Suppressor macrophage treated with lipopolysaccharide for 4 hours (primary cell): ENCODE measurements at places on chromosomes 5 and 9.
A peak's percentile ranks its signal among the peaks of the same experiment; 100 is the strongest.

DNA sequence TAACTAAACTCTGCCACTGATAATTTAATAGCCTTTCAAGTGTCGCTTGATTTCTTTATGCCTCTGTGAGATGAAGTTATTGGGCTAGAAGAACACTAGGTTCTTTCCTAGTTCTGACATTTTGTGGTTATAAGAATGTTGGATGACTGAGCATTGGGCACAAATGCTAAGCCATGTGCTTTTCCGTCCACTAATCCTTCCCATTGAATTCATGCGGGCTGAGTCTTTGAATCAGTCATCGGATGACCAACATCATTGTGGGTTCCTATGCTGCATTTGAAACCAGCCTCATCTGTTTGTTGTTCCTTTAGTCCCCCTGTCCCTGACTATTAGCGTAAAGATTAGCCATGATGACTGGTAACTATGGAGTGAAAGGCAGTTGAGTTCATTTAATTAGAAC is 58.5 kb downstream of the ALDH1A1 start:
- DNase-seq: no peak

GRCh38 chr5:6603643-6604042 is 29.2 kb downstream of the NSUN2 start:
- DNase-seq: no peak

DNA sequence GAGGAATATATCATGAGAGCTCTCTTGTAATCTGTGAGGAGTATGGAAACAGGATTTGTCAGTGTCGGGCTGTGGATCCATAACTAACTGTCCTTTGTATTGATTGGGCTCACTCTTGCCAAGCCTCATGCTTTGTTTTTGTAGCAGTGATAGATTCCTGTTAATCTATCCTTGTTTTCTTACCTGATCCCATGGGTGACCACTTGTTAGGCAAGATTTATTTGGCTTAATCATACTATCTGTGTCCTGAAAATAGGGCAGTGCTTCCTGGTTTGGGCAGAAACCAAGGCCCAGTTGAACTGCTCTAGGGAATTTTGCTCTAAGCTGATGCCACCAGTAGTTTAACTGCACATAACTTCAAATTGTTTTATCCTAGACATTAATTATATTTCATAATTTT is 6.1 kb downstream of the NDFIP1 start:
- DNase-seq: no peak

DNA sequence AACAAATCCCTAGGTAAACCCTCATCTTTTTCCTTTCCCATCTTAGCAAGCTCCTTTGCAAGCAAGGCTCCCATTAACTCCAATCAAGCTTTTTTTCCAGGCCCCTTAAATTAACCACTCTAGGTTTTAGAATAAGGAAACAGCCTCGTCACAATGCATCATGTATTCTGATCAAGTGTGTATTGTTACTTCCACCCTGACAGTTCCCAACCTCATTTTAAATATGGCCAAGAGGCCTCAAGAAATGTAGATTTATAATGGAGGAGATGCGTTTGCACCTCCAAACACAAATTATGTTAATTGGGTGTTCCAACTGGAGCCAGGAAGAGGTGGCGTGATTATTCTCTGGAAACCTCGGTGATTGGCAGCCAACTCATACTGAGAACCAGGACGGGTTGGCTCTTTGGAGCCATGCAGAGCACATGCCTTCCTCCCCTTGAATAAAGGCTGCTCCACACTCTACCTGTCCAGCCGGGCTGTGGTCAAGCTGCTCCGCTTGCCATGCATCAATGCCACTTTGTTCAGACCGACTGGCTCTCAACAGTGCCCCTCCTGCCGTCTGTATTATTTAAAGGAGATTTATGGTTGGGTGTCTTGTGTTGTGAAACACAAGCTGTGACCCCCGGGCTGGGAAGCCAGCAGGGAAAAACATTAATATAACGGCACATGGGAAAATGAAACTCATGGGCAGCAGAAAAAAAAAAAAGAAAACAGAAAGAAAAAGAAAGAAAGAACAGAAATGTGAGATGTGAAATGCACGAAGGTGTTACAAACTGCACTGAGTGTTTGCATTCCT is 191.1 kb downstream of the EBF1 start:
- no peak for DNase-seq

DNA sequence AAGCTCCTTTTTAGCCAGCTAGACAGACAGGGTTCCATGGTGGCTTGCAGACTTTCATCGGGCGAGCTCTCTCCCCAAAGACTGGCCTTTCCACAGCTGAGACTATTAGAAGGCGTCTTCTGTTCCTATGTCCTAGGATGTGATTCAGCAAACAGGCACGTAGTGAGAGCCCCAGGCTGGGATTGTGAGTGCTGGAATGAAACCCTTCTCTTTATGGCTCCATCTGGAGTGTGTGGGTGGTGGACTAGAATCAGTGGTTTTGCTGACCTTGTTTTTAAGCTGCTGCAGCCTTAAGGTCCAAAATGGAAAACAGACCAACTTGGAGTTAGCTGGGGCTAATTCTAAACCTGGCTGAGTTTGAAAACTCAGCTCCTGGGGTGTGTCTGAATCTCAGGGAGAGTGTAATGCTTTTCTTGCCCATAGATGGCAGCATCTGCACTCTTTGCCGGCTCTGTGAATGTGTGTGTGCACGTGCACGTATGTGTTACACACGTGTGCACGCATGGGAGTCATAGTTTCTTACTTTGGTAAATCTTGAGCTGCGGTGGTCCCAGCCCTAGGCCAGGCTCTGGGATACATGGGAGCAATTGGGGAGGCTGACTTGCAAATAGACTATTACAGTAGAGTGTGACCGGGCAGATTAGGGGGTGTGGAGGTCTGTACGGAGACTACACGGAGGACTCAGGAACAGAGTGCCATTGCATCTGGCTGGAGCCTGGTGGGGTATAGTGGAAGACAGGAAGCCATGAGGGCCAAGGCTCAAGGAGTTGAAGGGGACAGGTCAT is 10.7 kb downstream of the GSN start:
- DNase-seq: peak; percentile 66

GRCh38 chr9:136678624-136679023 is 8.6 kb downstream of the AGPAT2 start:
- peak; percentile 56 for DNase-seq

GRCh38 chr9:72415163-72415562 is 50.2 kb upstream of the ZFAND5 start:
- DNase-seq: peak; percentile 17

DNA sequence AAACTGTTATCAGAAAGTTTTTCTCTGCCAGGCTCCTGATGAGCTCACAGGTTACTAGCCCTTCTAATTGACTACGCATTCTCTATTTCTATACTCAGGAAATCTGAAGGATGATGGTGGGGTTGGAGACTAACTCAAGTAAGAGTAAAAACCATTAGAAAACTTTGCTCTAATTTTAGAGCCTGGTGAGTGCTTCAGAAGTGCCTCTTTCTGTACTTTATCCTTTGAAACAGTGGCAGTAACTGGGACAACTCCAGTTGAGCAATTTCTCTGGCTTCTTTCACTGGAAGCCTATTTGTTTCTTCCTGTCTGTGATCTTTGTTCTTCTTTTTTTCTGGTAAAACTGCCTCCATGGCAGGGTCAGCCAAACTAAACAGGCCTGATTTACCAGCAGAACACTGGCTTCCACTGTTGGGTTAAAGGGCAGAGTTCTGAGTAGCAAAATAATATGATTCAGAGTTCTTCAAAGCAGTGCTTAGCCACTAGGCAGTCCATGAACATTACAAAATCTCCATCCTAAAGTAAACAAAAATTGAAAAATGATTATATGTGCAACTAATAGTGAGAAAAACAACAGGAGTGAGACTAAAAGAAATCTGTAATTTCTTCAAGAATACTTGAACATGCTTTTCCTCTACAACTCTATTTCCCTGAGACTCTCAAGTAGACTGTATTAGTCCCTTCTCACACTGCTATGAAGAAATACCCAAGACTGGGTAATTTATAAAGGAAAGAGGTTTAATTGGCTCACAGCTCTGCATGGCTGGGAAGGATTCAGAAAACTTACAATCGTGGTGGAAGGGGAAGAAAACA is 79.8 kb downstream of the MROH2B start:
- DNase-seq: no peak

DNA sequence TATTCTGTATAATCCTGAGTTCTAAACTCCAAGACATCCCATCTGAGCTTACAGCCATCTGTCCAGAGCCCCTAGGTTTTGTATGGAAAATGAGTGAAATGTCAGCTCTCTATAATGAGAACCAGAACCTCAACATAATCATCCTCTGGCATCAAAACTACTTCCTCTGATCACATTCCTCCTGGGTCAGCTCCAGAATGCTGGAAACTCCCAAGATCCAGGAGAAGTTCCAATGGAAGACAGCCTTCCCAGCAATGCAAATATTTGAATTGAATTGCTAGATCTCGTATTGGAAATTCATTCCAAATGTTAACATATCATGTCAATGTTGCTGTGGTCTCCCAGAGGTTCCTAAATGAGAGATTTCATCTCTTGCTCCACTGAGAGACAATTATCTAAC is 23.8 kb downstream of the C9 start:
- no peak for DNase-seq

- DNase-seq: no peak
These were observed 109.8 kb downstream of the TLE4 start for GRCh38 chr9:79681576-79681975.

DNA sequence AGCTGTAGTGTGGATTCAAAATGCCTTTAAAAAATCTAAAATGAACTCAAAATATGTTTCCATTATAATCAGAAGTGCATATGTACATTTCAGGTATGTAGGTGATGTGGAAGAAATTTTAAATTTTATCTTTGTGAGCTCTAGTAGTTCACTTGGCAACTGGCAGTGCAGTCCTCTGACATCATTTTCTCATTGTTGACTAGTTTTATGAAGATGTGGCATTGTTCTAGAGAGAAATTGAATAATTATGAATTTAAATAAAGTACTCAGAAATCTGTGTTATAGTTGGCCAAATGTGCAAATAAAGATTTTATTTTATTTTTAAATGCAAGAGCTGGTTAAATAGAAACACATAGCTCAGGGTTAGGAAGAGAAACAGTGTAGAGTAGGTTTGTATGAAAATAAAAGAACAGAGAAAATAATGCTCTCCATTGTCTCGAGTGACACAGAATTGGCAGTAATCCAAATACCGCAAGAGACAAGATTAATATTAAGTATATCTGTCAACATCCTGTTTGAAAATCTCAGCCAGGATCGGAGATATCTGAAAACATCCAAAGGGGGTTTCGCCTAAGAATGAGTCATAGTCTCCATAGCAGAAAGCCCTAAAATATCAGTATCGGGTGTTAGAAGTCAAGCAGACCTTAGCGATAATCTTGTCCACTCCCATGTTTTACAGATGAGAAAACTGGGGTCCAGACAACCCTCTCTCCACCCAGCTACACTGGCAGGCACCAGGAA is 189.4 kb downstream of the CCDC192 start:
- DNase-seq: no peak

GRCh38 chr9:78133751-78134150 is 102.1 kb upstream of the CEP78 start:
- no peak for DNase-seq

DNA sequence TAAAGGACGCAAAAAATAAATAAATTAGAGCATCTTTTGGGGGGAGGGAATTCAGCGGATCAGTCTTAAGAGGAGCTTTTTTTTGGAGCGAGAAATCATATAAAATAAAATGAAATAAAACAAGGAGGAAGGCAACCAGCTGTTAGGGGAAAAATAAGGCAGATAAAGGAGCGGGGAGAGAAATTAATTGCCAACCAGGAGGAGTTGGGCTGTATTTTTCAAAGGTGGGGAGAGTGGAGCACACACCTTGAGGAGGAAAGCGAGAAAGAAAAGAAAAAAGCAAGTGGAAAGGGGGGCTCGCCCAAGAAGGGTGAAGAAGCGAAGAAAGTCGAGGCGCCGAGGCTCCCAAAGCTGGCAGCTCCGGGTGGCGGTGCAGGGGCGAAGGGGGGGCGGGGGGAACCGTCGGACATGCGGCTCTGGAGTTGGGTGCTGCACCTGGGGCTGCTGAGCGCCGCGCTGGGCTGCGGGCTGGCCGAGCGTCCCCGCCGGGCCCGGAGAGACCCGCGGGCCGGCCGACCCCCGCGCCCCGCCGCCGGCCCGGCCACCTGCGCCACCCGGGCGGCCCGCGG is at the start of gene PAPPA:
Gene PAPPA (plus strand): TSS at position 27 of the 569 bp plus-strand sequence. CDS start 382 bp downstream, at position 409.
- DNase-seq: no peak

- no peak for DNase-seq
These were observed 1.3 kb downstream of the ASTN2 start for GRCh38 chr9:117413346-117414219.

- peak; percentile 54 for DNase-seq
These were observed 196.5 kb downstream of the GADD45G start for GRCh38 chr9:89801341-89801740.

DNA sequence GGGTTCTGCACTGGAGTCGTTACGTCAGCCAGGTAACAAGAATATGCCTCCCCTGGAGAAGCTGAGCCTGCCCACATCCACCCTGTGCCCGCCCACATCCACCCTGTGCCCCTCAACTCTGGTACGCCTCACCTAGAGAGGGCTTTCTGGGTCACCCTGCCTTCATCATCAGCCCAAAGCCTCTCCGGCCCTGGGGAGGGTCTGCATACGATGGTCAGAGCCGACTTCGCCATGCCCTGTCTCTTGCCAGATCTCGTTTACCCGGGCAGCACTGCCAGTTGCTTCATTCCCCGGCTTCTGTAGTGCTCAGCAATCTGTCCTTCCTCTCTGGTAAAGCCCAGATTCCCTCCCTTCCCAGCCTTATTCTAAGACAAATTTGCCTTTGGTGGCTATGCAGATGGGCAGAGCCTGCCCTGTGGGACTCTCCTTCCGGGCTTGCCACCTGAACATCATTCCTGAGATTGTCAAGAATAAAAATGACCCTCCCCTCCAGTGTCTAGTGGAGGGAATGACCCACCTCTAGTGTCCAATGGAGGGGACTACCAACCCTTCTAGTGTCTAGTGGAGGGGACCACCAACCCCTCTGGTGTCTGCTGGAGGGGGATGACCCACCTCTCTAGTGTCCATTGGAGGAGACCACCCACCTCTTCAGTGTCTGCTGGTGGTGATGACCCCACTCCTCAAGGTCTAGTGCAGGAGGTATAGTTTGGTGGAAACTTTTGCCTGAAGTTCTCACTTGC is 3.4 kb downstream of the PLEKHG4B start:
- DNase-seq: no peak

DNA sequence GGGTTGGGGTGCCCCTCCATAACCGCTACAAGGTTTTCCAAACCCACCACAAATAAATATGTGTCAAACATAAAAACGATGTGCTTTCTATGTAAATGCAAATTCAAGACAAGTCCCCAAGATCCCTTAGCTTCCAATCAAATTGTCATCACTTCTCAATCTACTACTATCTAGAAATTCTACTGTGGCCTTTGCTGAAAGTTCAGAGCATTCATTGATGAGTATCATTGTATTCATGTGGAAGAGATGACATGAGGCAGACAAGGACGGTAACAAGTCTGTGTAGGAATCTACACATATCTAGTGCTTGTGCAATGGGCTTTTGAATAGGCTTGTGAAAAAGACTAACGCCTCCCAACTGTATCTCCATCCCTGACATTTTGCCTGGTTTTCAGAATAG is 524.6 kb downstream of the PDE4D start:
- no peak for DNase-seq

- no peak for DNase-seq
These were observed 548.4 kb upstream of the ZNF608 start for GRCh38 chr5:125294844-125295243.

GRCh38 chr9:118038713-118039112 is 334.5 kb downstream of the TLR4 start:
- DNase-seq: no peak

GRCh38 chr5:119276978-119277377 is 78.8 kb upstream of the TNFAIP8 start:
- DNase-seq: no peak
